Tibial nerve (tissue), 4 donors: ENCODE measurements at places on chromosomes 1 and 21.

- H3K4me3 ChIP-seq, result no peak overlapping the region
- no peak for DNase-seq
- no peaks in the 10 kb centered on the region for H3K36me3 ChIP-seq
Measured at GRCh38 chr1:39533442-39533841, 42.0 kb downstream of the BMP8A start.

GRCh38 chr21:38257667-38258066, 876 bp downstream of the KCNJ15 start:
- no peak overlapping the region for H3K4me3 ChIP-seq
- DNase-seq, result no peak

DNA sequence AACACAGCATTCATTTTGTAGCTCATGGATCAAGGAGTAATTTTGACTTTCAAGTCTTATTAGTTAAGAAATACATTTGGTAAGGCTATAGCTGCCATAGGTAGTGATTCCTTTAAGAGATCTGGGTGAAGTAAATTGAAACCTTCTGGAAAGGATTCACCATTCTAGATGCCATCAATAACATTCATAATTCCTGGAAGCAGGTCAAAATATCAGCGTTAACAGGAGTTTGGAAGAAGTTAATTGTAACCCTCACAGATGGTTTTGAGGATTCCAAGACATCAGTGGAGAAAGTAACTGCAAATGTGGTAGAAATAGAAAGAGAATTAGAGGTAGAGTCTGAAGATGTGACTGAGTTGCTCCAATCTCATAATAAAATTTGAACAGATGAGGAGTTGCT, 216.6 kb downstream of the GREM2 start:
- H3K4me1 ChIP-seq, result no peaks in the 10 kb centered on the region
- H3K27ac ChIP-seq, result no peak overlapping the region
- DNase-seq, result no peak
- H3K4me3 ChIP-seq, result no peak overlapping the region
- H3K27me3 ChIP-seq, result no peaks in the 10 kb centered on the region

DNA sequence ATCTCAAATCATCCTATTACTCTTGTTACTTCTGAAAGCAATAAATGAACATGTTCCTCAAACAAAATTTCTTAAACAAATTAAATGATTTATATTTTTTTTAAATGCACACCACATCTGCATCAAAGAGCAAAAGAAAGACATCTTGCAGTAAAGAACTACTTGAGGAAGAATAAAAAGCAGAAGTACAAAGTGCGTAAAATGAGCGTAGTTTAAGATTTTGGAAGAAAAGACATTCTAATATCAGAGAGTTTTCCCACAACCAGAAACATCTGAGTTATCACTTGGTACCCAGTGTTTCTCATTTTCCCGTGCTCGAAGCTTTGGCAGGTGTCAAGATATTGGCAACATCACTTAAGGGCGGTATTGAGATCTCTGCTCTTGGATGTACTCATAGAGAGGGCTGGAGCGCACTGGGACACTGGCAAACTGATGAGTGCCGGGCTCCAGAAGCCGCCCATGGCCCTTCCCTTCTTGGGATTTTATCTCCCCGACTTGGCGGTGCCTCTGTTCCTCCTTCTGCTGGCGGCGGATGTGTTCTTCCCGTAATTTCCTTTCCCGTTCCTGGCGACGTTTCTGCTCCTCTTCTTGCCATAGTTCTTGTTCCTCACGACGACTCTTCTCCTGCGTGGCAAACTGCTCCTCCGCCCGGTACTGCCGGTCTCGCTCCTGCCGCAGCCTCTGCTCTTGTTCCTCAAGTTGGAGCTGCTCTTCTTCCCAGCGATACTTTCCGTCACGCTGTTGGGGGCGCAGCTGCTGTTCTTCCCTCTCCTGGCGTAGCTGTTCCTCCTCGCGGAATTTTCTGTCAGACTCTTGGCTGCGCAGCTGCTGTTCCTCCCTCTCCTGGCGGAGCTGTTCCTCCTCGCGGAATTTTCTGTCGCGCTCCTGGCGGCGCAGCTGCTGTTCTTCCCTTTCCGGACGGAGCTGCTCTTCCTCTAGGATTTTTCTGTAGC, 7.9 kb downstream of the TCHH start:
- DNase-seq, result no peak
- peaks cover 85% of the 10 kb centered on the region for H3K27me3 ChIP-seq
- no peak overlapping the region for H3K27ac ChIP-seq
- H3K4me3 ChIP-seq, result peak overlapping the region; percentile 0

DNA sequence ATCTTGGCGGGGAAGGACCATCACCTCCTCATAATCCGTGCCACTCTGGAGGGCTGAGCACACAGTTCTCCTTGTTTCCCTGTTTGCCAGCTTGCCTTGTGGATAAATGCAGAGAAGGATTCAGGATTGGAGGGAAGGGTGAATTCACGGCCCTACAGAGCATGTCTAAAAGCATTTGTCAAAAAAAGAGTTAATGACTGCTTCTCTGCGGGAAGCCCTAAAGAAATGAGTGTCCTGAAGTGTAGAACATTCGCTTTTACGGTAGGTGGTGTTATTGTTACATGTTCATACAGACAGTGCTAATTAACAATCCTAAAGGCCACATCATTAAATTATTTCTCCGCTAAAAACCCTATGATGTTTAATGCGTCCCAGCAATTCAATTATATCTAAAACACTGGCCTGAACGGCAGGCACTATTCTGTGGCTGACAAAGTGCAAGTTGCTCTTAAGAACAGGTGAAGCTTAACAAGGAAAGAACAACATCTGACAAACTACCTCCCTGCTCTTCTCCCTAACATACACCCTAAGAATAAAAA, 112.3 kb upstream of the NFIA start:
- H3K27ac ChIP-seq, result no peak overlapping the region
- H3K4me3 ChIP-seq, result no peak overlapping the region
- H3K4me1 ChIP-seq, result no peaks in the 10 kb centered on the region
- H3K36me3 ChIP-seq, result no peaks in the 10 kb centered on the region

DNA sequence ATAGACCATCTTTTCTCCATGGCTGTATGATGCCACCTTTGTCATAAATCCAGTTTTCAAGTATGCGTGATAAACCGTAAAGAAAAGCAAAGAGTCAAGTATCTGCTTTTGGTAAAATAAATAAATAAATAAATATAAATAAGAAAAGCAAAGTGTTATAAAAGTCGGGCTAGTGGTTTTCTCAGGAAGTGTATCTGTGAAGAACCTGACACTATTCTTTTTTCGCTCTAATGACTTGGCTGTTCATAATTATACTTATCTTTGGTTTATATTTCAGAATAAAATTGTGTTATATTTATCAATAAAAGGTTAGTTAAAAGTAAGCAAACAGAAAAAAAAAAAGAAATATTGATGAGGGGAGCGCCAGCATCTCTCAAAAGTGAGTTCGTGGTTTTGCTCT, 594 bp upstream of the EXO5 start:
- H3K4me1 ChIP-seq, result no peaks in the 10 kb centered on the region
- no peaks in the 10 kb centered on the region for H3K27me3 ChIP-seq
- H3K36me3 ChIP-seq, result no peaks in the 10 kb centered on the region
- DNase-seq, result no peak
- H3K4me3 ChIP-seq, result peak overlapping the region; percentile 91

DNA sequence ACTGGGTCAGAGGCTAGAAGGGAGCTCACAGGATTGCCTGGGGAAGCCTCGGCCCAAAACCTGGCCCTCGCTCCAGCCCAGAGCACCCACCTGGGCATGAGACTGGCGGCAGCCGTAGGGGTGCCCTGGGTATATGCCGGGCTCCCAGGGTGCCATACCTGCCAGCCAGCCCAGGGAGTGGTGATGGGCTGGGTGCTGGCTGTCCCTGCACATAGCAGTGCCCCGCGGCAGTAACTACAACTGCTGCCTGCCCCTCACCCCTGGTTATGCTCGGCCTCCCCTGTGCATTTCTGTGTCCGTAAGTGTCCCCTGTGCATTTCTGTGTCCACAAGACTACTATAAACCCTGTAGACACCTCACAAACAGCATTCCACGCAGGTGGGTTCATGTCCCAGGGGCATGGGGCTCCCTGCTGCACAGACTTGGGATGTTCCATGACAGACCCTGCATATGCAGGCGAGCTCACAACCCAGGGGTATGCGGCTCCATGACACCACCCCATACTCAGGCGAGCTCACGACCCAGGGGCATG, 5.8 kb upstream of the SPATC1L start:
- no peaks in the 10 kb centered on the region for H3K27me3 ChIP-seq
- no peak overlapping the region for H3K4me3 ChIP-seq
- DNase-seq, result no peak
- H3K27ac ChIP-seq, result no peak overlapping the region

DNA sequence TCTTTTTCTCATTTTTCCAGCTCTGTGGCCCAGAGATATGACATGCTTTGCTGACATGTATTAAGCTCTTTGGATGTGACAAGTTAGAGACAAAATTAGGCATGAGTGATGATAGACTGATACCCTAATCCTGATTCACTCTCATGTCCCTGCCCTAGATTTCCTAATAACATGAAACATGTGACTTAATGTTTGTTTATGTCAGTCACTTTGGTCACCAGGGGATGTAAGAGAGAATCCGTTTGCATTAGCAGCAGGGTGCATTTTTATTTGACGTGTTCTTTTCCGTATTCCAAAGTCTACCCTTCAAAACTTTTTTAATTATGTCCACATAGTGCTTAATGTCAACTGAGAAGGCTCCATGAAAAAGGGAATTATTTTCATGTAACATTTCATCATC, 192.4 kb downstream of the HMCN1 start:
- H3K4me3 ChIP-seq, result no peak overlapping the region
- DNase-seq, result no peak
- no peak overlapping the region for H3K27ac ChIP-seq

DNA sequence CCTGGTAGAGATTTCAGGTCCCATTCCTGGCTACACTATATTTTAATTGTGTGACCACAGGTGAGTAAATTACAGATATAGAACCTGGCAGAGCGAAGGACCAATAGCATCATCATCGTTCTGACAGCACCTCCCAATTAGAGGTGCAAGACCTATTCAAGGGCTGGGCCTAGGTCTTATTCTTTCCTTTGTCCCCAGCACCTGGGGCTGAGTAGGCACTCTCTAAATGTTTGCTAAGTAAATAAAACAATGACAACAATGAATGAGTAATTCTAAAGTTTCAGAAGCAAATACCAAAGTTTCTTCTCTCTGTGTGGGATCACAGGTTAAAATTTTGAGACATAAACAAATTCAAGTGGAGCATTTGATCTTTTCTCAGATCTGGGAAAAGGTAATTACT, 32.7 kb downstream of the BEND5 start:
- DNase-seq, result no peak
- H3K4me1 ChIP-seq, result no peaks in the 10 kb centered on the region
- peaks cover 32% of the 10 kb centered on the region for H3K36me3 ChIP-seq
- no peak overlapping the region for H3K27ac ChIP-seq
- no peak overlapping the region for H3K4me3 ChIP-seq

GRCh38 chr1:98176936-98177335, 256.1 kb upstream of the DPYD start:
- no peaks in the 10 kb centered on the region for H3K36me3 ChIP-seq
- H3K4me3 ChIP-seq, result no peak overlapping the region
- H3K27ac ChIP-seq, result no peak overlapping the region
- no peak for DNase-seq
- H3K4me1 ChIP-seq, result no peaks in the 10 kb centered on the region

DNA sequence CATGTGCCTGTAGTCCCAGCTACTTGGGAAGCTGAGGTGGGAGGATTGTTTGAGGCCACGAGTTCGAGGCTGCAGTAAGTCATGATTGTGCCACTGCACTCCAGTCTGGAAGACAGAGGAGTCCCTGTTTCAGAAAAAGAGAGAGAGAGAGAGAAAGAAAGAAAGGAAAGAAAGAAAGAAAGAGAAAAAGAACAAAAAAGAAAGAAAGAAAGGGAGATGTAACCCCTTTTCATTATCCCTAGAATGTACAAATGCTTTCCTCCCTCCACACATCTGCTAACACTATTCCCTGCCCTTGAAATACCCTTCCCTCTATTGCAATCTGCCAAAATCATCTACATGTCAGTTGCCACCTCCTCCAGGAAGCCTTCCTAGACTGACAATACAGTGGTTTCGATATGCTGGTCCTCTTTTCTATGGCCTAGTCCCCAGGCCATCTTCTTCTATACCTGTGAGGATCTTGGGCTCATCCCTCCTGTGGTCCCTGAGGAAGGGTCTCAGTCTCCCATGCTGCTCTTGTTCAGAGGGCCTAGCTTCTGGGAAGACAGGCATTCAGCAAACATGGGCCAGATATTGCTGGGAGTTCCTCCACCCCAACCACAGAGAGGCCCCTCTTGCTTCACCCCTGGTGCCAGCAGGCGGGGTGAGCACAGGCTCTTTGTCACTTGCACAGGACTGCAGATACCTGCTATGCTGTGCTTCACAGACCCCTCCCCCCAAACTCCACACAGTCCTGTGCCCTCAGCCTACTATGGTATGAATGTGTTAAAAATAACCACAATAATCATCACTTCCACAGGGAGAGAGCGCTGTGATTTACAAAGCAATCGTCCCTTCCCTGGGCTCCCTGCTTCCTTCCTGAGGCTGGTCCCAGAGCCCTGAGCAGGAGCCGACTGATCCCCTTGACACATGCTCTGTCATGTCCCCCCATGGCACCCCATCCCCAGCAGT, 14.1 kb downstream of the ADGRB2 start:
- DNase-seq, result no peak
- no peaks in the 10 kb centered on the region for H3K36me3 ChIP-seq
- peaks cover 22% of the 10 kb centered on the region for H3K4me1 ChIP-seq
- no peak overlapping the region for H3K4me3 ChIP-seq
- no peaks in the 10 kb centered on the region for H3K27me3 ChIP-seq

DNA sequence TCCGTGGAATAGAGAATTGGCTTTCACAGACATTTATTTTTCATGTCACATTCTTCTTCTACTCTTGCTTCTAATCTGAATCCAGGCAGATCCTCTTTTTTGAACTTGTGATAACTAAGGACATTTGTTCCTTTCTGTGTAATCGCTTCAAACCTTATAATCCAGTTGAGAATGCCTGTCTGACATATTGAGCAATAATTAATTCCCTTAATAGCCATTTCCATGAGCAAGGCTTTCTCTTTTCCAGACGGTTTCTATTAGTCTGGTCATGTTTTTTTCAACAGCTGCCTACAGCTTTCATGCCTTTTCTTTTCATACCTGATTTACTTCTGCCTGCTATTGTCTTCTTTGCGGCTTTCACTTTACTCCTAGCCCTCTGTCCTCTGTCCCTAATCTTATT, 163.4 kb downstream of the CYYR1 start:
- no peak overlapping the region for H3K27ac ChIP-seq
- H3K4me3 ChIP-seq, result no peak overlapping the region
- no peak for DNase-seq
- no peaks in the 10 kb centered on the region for H3K27me3 ChIP-seq
- H3K36me3 ChIP-seq, result no peaks in the 10 kb centered on the region
- H3K4me1 ChIP-seq, result no peaks in the 10 kb centered on the region

DNA sequence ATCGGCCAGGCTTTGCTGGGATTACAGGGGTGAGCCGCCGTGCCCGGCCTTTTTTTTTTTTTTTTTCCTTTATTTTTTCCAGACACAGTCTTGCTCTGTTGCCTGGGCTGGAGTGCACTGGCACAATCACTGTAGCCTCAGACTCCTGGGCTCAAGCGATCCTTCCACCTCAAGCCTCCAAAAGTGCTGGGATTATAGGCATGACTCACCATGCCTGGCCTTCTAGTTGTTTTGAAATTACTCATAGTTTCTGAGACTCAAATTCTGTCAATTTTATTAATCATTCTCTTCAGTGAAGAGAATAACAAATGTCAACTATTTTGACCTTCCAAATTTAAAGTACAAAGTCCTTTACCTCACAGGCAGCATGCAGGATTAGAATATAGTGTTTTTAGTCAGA, 374.5 kb downstream of the PLA2G4A start:
- DNase-seq, result no peak
- H3K27me3 ChIP-seq, result no peaks in the 10 kb centered on the region
- H3K27ac ChIP-seq, result no peak overlapping the region
- no peaks in the 10 kb centered on the region for H3K36me3 ChIP-seq
- no peak overlapping the region for H3K4me3 ChIP-seq

GRCh38 chr1:111895469-111895868, 94.0 kb downstream of the KCND3 start:
- H3K36me3 ChIP-seq, result no peaks in the 10 kb centered on the region
- no peak overlapping the region for H3K4me3 ChIP-seq
- H3K27ac ChIP-seq, result no peak overlapping the region
- H3K4me1 ChIP-seq, result no peaks in the 10 kb centered on the region
